Cardiac muscle cell (in vitro differentiated cells and primary cell): ENCODE measurements at places on chromosomes 4 and X.

DNA sequence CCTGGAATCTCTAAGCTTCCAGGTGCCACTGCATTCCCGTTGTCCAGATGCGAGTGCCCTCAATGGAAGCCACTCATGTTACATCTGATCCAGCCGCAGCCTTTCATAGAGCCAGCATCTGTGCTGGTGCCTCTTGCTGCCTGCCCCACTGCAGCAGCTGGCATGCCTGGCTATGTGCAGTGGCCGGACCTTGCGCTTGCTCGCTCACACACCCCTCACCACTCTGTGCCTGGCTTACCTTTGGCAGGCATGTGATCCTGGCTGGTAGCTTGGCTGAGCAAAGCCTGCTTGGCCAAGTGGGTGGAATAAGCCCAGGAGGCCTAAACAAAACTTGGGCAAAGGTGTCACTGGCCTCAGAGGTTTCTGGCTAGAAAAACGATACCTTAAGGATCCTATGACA, 59.5 kb upstream of the CDKN2AIP start:
- H3K27ac ChIP-seq: no peak overlapping the region
- no peak for DNase-seq
- H3K36me3 ChIP-seq: no peaks in the 10 kb centered on the region
- no peak overlapping the region for H3K4me3 ChIP-seq

GRCh38 chrX:83510510-83511062, 2.5 kb downstream of the POU3F4 start:
- no peaks in the 10 kb centered on the region for H3K4me1 ChIP-seq
- no peak overlapping the region for H3K27ac ChIP-seq
- peak overlapping the region; percentile 12 for H3K4me3 ChIP-seq

- no peaks in the 10 kb centered on the region for H3K4me1 ChIP-seq
- no peak overlapping the region for H3K27ac ChIP-seq
Observed at GRCh38 chrX:47687263-47687662, 28.3 kb upstream of the UXT start.

- no peaks in the 10 kb centered on the region for H3K36me3 ChIP-seq
- no peaks in the 10 kb centered on the region for H3K4me1 ChIP-seq
- H3K27ac ChIP-seq: no peak overlapping the region
- no peaks in the 10 kb centered on the region for H3K27me3 ChIP-seq
- DNase-seq: peak; percentile 62
Observed at GRCh38 chr4:185381288-185382196, 14.2 kb downstream of the LRP2BP start.

- no peak overlapping the region for H3K27ac ChIP-seq
- no peaks in the 10 kb centered on the region for H3K27me3 ChIP-seq
- no peaks in the 10 kb centered on the region for H3K4me1 ChIP-seq
- no peaks in the 10 kb centered on the region for H3K36me3 ChIP-seq
- H3K4me3 ChIP-seq: no peak overlapping the region
- DNase-seq: no peak
Observed at GRCh38 chr4:181677621-181678020, 565.6 kb upstream of the TENM3 start.

DNA sequence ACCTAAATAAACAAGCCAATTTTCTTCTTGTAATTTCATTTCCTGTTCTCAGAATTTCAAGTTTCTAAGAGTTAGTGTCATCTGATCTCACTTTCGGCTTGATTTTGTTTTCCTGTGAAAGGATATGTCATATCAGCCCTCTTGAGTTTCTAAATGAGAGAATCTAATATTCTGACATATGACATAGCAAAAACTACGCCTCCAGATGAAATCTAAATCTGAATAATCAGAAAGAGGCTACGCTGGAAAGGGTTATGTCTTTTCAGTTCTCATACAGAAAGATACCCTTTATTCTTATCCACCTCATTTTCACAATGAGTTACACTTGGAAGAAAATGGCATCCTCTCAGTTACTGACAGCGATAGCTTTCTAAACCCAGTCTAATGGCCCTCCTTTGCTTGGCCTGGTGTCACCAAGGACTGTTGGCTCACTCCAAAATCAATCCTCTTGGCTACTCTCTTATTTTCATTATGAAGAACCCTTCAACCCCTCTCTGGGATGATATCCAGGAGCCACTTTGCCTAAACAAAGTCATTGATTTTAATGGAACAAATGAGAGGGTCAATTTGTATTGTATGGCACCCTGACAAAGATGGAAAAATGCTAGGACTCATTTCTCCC, 65.6 kb downstream of the ASB9 start:
- no peaks in the 10 kb centered on the region for H3K4me1 ChIP-seq
- DNase-seq: no peak
- H3K27ac ChIP-seq: no peak overlapping the region
- no peaks in the 10 kb centered on the region for H3K36me3 ChIP-seq
- H3K4me3 ChIP-seq: no peak overlapping the region

DNA sequence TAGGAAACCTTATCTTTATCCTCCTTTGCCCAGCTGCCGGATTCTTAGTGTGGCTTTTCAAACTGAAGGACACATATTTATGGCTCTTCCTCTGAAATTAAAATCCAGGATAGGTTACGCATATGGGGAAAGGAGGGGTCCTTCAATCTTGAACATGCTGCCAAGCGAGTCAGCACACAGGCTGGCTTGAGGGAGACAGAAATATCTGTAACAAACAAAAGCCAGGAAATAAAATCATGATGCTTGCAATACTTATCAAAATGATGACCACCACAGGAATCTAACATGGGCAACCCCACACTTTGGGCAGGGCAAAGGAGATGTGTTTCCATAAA, 196.4 kb upstream of the LDB2 start:
- no peak overlapping the region for H3K4me3 ChIP-seq
- no peaks in the 10 kb centered on the region for H3K36me3 ChIP-seq
- H3K27me3 ChIP-seq: no peaks in the 10 kb centered on the region
- DNase-seq: peak; percentile 21
- no peak overlapping the region for H3K27ac ChIP-seq

DNA sequence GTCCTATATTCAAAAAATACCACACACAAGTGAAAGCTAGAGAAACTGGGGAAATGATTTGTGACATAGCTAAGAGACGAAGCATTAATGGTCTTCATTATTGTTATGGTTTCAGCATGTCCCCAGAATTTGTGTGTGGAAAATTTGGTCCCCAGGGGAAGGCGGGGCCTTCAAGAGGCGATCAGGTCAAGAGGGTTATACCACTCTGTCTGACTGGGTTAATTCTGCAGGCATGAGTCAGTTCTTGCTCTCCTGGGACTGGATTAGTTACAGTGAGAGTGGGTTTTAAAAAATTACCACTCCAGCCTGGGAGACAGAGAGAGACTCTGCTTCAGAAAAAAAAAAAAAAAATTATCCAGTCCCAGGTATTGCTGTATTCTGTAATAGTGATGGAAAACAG, 2.1 kb upstream of the MTNR1A start:
- H3K27ac ChIP-seq: no peak overlapping the region
- no peak for DNase-seq
- H3K4me3 ChIP-seq: no peak overlapping the region
- no peaks in the 10 kb centered on the region for H3K4me1 ChIP-seq
- H3K36me3 ChIP-seq: no peaks in the 10 kb centered on the region
- peaks cover 35% of the 10 kb centered on the region for H3K27me3 ChIP-seq

GRCh38 chrX:49166914-49167739, 4.6 kb downstream of the MAGIX start:
- H3K27ac ChIP-seq: peak overlapping the region; percentile 79
- H3K36me3 ChIP-seq: no peaks in the 10 kb centered on the region
- no peak overlapping the region for H3K4me3 ChIP-seq
- no peaks in the 10 kb centered on the region for H3K27me3 ChIP-seq
